ENCODE measurements at places on chromosomes 11 and 22.
A peak's percentile ranks its signal among the peaks of the same experiment; 100 is the strongest.

DNA sequence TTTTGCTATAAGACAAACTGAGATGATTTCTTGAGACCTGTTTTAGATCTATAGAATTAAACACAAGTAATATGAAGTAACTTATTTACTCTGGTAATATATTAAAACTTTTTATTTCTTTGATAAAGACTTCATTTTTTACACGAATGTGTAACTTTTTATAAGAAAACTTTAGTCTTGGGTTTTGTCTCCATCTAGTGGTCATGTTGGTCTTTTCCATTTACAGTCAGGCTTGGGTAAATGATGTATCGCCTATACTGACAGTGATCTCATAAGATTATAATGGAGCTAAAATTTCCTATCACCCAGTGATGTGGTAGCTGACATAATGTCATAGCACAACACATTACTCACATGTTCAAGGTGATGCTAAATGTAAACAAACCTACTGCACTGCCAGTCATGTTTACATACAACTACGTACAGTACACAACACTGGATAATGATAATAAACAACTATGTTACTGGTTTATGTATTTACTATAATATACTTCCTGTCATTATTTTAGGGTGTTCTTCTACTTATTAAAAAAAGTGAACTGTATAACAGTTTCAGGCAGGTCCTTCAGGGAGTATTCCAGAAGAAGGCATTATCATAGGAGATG, 7.5 kb upstream of the C11orf97 start:
- DNase-seq, result peak; percentile 61

DNA sequence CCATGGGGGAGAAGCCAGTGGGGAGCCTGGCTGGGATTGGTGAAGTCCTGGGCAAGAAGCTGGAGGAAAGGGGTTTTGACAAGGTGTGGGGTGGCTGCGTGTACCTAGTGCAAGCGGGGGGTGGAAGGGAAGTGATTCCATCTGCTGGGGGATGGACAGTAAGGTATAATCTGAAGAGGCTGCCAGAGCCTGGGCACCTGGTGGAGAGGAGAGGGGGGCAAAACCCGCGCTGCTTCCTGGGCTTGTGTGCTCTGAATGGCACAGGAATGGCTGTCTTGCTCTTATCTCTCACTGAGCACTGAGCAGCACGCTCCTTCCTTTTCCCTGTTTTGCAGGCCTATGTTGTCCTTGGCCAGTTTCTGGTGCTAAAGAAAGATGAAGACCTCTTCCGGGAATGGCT, 988 bp downstream of the BANF1 start:
- DNase-seq, result no peak

DNA sequence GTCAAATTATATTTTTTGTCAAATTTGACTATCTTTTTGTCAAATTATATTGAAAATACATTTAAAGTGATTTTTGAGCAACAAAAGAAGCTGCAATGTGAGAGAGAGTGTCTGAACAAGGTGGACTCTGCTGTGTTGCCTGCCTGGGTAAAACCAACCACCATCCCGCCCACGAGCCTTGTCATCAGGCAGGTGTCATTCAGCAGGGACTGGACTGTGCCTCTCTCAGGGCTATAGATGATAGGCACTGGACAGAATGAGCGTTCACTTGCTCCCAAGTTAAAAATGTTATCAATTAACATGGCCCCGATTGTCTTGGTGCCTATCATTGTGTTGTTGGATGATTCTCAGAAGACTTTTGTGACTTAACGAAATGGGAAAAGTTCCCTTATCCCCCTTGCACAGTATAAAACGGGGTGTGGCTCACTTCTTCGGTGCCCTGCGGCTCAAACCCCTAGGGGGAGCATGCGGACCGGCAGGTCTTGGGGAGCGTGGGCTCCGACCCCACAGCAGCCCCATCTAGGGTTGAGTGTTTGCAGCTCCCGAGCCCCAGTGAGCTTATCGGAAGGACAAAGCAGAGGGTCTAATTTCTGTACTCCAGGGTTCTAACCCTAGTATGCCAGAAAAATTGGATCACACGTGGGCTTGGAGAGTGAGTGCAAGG, 1.7 kb downstream of the APOL5 start:
- DNase-seq, result no peak

DNA sequence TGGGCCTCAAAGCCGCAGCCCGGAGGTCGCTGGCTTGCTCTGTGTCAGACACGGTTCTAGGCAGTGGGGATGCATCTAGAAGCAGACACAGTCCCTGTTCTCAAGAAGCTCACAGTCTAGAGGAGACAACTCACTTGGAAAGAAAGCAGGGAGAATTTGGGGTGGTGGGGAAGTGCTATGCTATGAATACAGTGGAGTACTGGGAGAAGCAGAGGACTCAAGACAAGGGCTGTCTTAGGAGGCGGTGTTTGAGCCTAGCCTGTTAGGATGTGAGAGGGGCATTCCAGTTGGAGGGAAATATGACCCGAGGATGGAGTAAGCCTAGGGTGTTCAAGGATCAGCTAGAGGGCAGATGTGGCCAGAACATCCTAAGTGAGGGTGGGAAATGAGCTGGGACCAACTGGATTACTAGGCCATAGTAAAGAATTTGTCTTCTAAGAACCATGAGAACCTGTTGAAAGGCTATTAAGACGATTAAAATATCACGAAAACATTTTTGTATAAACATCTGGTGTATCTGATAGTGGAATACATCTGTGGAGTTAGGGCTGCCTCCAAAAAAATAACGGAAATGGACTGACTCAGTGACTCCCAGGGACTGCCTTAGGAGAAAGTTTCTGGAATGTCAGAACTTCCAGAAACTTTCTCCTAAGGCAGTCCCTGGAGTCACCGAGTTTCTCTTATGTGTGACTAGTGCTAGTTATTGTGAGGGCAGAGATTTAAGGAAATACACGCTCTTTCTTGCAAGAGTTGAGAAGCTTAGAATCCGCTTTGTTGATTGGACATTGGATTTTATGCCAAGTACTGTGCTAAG, 1.1 kb upstream of the PITPNB start:
- peak; percentile 83 for DNase-seq

DNA sequence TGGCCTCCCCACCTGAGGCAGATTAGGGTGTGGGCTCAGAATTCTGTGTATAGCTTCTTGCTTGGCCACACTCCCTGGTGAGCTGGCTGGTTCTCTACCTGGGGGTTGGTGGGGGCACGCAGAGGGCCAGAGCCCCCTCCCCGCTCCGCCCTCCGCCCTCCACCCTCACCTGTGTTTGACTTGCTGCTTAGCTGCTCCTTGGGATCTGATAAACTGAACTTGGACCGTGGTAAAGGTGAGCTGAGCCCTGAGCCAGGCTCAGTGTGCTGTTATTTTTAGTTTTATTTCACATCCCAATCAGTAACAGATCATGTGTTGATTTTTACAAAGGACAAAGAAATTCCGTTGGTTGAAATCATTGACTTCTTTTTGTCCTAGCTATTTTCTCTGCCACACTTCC, 2.0 kb downstream of the OVOL1 start:
- no peak for DNase-seq

GRCh38 chr22:36528341-36528740, 625 bp downstream of the EIF3D start:
- no peak for DNase-seq

DNA sequence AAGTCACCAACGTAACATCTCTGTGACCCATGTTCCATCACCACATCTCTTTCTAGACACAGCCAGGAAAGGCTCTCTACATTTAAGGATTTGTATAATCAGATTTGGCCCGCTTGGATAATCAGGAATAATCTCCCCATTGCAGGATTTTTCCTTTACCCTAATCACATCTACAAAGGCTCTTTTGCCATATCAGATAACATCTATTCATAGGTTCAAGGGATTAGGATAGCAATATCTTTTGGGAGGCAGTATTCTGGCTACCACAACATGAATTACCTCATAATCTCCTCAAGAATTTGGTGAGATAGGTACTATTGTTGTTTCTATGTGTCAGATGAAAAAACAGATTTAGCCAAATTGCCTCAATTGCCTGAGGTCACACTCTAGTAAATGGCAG, 142.8 kb upstream of the UBASH3B start:
- no peak for DNase-seq

DNA sequence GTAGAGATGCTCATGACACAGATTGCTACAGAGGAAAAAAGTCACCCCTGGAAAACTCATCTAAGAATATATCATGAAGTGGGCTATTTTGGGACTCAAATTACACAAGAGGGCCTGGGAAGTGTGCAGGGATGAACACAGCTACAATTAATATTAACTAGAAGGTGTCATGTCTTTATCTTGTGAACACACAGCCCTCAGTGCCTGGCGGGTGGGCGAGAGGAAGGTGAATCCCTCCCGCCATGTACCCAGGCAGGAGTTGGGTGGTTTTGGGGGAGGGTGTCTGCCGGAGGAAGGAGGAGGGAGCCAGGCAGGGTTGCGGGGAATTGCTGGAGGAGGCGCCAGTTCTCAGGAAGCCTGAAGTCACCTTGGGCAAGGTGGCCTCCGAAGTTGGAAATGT, 5.1 kb upstream of the FAM83F start:
- no peak for DNase-seq

DNA sequence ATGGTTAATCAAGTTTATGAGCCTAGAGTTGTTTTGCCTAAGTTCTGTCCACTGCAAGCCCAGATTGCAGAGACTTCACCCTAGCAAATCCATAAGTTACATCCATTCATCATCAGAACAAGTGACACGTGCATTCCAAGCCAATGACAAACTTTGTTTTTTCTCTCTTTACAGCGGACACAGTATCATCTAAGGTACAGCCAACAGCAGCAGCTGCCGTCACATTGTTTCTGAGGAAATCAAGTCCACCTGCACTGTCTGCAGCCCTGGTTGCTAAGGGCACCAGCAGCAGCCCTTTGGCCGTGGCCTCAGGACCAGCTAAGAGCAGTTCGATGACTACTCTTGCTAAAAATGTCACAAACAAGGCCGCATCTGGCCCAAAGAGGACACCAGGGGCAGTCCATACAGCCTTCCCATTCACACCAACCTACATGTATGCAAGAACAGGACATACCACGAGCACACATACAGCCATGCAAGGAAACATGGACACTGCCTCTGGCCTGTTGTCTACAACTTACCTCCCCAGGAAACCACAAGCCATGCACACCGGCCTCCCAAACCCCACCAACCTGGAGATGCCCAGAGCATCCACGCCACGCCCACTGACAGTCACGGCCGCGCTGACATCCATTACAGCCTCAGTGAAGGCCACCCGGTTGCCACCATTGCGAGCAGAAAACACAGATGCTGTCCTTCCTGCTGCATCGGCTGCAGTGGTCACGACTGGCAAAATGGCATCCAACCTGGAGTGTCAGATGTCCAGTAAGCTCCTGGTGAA, 155.8 kb downstream of the C11orf91 start:
- no peak for DNase-seq

DNA sequence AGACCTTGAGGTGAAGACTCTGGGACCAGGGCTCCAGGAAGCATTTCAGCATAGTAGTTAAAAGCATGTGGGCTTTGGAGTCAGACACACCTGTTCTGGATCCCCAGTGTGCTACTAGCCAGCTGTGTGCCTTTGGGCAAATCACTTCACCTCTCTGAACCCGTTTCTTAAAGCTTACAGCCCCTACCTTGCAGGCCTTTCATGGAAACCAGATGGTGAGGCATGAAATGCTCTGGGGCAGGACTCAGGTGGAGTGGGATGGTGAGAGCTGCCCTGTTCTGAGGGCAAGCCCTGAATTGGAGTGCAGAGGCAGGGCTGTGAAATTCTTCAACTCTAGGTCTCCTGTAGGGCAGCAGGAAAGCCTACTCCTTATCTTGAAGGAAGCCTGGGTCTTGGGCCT, 10.5 kb downstream of the UCP2 start:
- no peak for DNase-seq

- DNase-seq, result no peak
Observed at GRCh38 chr22:24550028-24550901, 4.7 kb downstream of the GUCD1 start.

GRCh38 chr22:26957897-26958296, 300.5 kb downstream of the MIAT start:
- DNase-seq, result no peak

- DNase-seq, result no peak
Observed at GRCh38 chr11:103109818-103110388, 677 bp downstream of the DYNC2H1 start.

DNA sequence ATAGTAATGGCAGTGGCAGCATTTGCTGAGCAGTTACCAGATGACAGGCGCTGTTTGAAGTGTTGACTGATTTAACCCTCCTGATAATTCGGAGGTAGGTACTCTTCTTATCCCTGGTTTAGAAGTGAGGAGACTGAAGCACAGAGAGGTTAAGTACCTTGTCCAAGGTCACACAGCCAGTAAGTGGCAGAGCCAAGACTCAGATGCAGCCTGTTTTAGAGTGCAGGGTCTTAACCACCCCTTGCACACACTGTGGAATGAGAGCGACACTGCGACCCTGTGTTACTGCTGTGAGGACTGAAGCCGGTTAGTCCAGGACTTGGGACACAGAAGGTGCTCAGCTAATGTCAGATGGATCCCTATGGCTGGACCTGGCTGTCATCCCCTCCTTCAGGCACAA, 34.7 kb downstream of the DAGLA start:
- DNase-seq, result no peak

Measured in cerebellar cortex (tissue), 1 donor.